Left lung (tissue), 14 donors: ENCODE measurements at places on chromosomes 16 and 17. TPM values are rescaled to one million over a fixed set of nuclear protein-coding genes. Genes with fewer than 3 reads are reported as not detected.

GRCh38 chr16:23062524-23062923, 86.7 kb downstream of the USP31 start:
- no peaks in the 10 kb centered on the region for H3K4me1 ChIP-seq
- H3K4me3 ChIP-seq, result no peak overlapping the region
- H3K36me3 ChIP-seq, result peaks cover 12% of the 10 kb centered on the region
- H3K27me3 ChIP-seq, result peaks cover 3% of the 10 kb centered on the region

- H3K4me1 ChIP-seq, result no peaks in the 10 kb centered on the region
- no peak for DNase-seq
- H3K4me3 ChIP-seq, result no peak overlapping the region
- H3K27ac ChIP-seq, result no peak overlapping the region
Observed at GRCh38 chr16:946048-946395, 24.8 kb downstream of the LMF1 start.

The ITGAL gene
- total RNA-seq, result 60.2 TPM

The ARRB2 gene
- total RNA-seq, result 91.8 TPM

- no peak overlapping the region for H3K4me3 ChIP-seq
- peak; percentile 44 for DNase-seq
- peak overlapping the region; percentile 72 for H3K27ac ChIP-seq
Observed at GRCh38 chr17:66540131-66540781, 237.8 kb downstream of the PRKCA start.

The SSTR5 gene
- total RNA-seq, result not detected

- no peaks in the 10 kb centered on the region for H3K27me3 ChIP-seq
- no peak overlapping the region for H3K27ac ChIP-seq
- DNase-seq, result no peak
Observed at GRCh38 chr17:35154196-35155165, 6.9 kb downstream of the UNC45B start.

DNA sequence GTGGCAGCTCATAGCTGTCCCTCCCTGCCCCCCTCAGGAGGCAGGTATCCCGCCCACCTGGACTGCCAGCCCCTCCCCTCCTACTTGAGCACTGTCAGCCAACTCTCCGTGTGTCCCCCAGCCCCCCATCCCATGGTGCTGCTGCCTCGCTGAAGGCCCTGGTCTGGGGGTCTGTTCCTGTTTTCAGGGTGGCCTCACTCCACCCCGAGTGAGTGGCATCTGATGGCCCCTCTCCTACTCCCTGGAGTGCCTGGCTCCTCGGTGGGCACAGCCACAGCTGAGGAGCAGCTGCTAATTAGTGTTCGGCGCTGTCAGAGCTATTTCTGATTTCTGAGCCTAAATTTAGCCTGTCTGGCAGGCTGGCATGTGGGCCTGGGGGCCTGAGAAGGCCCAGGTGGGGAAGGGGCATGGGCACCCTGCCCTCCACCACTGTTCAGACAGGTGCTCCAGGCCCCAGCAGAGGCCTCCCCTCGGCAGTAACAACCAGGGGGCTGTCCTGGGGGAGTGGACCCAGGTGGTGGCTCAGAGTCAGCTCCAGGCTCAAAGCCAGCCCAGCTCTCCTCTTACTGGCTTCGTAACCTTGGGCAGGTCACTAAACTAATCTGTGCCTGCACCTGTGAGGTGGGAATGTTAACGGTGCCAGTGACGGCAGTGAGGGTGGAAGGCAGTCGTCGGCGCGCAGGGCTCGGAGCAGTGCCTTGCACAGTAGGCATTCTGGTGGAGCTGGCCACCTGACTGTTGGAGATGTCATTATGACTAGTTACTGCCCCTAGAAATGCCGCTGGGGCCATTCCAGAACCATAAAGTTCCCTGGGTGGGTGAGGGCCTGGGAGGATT, 6.5 kb downstream of the FMNL1 start:
- H3K27me3 ChIP-seq, result no peaks in the 10 kb centered on the region
- H3K4me3 ChIP-seq, result peak overlapping the region; percentile 72
- H3K27ac ChIP-seq, result peak overlapping the region; percentile 97
- peaks cover 40% of the 10 kb centered on the region for H3K4me1 ChIP-seq

DNA sequence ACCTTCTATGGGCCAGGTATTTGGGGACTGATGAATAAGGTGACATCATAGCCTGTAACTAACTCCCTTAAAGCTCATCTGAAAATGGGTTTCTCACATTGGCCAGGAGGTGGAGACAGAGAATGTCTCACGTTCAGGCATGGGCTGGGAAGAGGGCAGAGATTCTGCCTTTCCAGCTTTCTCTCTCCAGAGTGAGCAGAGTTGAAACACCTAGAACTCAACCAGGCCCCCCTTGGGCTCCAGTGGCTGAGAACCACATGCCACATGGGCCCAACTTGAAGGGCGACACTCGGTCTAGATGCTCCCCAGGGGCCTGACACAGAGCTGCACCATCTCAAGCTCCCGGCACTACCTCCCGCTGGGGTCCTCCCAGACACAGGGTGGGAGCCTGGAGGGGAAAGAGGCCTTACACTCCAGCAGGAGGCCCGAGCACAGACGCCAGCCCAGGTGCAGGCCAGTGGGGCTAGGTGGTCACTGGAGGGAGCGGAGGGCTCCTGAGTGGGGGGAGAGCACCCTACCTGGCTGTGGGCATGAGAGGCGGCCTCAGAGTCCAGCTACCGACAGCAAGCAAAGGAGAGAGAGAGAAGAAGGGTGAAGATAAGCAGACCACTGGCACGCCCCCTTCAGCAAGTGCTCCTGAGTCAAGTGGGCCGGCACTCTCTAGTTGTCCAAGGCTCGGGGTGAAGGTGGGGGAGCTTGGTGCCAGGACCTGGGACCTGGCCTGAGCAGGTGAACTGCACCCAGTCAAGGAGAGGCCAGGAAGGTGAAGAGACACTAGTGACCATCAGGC, 55.9 kb downstream of the MYO18A start:
- no peak overlapping the region for H3K4me3 ChIP-seq
- H3K36me3 ChIP-seq, result peaks cover 37% of the 10 kb centered on the region
- H3K4me1 ChIP-seq, result peaks cover 39% of the 10 kb centered on the region
- no peaks in the 10 kb centered on the region for H3K27me3 ChIP-seq
- DNase-seq, result no peak

- no peaks in the 10 kb centered on the region for H3K36me3 ChIP-seq
- no peak for DNase-seq
- no peak overlapping the region for H3K4me3 ChIP-seq
- H3K27ac ChIP-seq, result no peak overlapping the region
- peaks cover 44% of the 10 kb centered on the region for H3K4me1 ChIP-seq
- H3K27me3 ChIP-seq, result peaks cover 5% of the 10 kb centered on the region
Observed at GRCh38 chr16:27408012-27408601, 6.1 kb downstream of the IL21R start.

- no peaks in the 10 kb centered on the region for H3K27me3 ChIP-seq
- peaks cover 10% of the 10 kb centered on the region for H3K36me3 ChIP-seq
- no peak overlapping the region for H3K4me3 ChIP-seq
- no peak for DNase-seq
- H3K4me1 ChIP-seq, result no peaks in the 10 kb centered on the region
Observed at GRCh38 chr17:17579691-17580090, 11.8 kb downstream of the PEMT start.

The SLFN5 gene
- total RNA-seq, result 51.3 TPM

- no peaks in the 10 kb centered on the region for H3K27me3 ChIP-seq
- DNase-seq, result no peak
- H3K4me3 ChIP-seq, result no peak overlapping the region
- H3K27ac ChIP-seq, result no peak overlapping the region
- H3K4me1 ChIP-seq, result no peaks in the 10 kb centered on the region
- no peaks in the 10 kb centered on the region for H3K36me3 ChIP-seq
Observed at GRCh38 chr16:13153696-13154095, 252.3 kb downstream of the SHISA9 start.

- H3K36me3 ChIP-seq, result no peaks in the 10 kb centered on the region
- no peak overlapping the region for H3K27ac ChIP-seq
- no peaks in the 10 kb centered on the region for H3K27me3 ChIP-seq
- DNase-seq, result no peak
- no peak overlapping the region for H3K4me3 ChIP-seq
Observed at GRCh38 chr17:57636274-57636673, 108.8 kb downstream of the CCDC182 start.

GRCh38 chr16:24728891-24729242, 584 bp upstream of the TNRC6A start:
- H3K27me3 ChIP-seq, result no peaks in the 10 kb centered on the region
- peak overlapping the region; percentile 87 for H3K4me3 ChIP-seq
- no peak for DNase-seq
- peak overlapping the region; percentile 91 for H3K27ac ChIP-seq
